ENCODE measurements at places on chromosomes 4 and X.

DNA sequence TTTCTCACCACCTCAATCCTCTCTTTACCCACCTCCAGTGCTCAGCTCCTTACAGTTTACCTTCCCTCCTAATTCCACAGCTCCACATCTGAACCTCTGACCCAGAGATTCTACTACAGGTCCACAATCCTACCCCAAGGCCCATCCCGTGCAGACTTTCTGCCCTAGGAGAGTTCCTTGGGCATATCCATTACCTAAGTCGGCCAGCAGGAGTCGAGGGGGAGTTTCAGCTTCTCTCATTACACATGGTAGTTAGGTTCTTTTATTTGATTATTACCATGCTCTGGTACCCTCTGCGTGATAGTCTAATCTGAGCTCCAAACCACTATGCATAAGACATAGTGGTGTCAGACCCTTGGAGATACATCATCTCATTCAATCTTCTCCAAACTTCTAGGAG lies 117.9 kb downstream of the SH3RF1 start:
- no peak for DNase-seq

DNA sequence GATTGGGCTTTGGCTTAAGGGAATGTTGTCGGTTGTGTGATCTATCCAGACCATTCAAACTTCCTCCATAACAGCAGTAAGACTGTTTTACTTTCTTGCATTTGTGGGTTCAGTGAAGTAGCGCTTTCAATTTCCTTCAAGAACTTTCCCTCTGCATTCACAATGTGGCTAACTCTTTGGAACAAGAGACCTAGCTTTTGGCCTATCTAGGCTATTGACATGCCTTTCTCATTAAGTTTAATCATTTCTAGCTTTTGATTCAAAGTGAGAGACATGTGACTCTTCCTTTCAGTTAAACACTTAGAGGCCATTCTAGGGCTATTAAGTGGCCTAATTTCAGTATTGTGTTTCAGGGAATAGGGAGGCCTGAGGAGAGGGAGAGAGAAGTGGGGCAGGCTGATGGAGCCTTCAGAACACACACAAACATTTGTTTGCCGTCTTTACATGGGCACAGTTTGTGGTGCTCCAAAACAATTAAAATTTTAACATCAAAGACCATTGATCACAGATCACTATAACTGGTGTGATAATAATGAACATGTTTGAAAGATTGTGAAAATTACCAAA lies 34.1 kb downstream of the ADH5 start:
- no peak for DNase-seq

DNA sequence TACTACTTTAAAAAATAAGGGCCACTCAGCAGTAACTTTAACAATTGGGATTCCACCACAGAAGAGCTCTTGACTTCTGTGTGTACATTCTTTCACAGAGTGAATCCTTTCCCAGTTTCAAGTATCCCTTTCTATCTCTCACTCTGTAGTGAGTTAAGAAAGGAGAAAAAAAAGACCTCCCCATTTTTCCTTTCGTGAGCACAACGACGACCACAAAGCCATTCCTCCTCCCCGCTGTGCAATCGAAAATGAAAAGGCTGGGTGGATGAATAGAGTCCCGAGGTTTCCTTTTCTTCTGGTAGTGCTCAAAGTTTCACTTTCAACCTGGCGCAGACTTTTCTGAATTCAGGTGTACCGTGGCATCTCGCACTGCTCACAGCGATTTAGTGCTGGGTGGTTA lies 58.0 kb downstream of the TAB3 start:
- DNase-seq, result peak; percentile 9

GRCh38 chrX:139049465-139049864 lies 337.9 kb upstream of the FGF13 start:
- DNase-seq, result no peak

DNA sequence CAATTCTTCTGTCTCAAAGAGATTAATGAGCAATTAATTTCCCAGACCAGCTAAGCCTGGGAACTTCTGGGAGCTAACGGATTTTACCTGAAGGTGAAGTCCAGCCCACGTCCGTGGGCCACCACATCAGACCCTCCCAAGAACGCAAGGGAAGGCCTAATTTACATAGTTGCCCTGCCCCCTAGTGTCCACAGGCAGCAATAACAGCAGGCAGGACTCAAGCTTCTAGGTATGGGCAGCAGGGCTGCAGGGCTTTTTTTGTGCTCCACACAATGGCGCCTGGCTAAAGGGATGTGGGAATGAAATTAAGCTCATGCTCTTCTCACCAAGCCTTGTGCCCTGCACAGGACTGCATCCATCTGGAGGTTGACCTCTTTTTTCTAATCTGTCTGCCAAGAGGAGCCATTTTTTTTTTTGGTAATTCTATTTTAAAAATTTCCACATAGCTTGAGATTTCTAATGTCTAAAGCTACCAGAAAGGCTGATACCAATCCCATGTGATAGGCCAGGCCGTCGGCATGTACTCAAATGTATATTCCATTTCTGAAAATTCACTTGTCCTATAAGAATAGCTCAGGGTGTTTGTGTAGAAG lies 111.9 kb upstream of the TMEM164 start:
- DNase-seq, result peak; percentile 12

- DNase-seq, result no peak
Measured at GRCh38 chr4:154014407-154015321, 225.8 kb upstream of the SFRP2 start.

GRCh38 chr4:75494563-75494962 lies 19.6 kb downstream of the RCHY1 start:
- no peak for DNase-seq

DNA sequence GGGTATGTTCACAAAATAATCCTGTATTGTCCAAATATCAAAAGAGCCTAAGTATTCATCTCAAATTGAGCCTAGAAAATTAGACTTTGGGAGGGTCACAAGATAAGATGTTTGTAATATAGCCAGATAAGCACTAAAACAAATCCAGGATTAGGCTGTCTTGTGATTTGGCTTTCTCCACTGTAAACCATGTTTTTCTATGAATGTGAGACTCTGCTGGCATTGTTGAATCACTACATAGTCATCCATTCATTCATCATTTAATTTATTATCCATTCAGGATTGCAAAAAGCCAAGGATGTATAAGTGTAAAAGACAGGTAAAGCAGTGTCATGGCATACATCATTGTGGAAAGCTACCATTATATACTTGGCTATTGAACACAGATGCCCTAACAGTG lies 148.0 kb downstream of the GRID2 start:
- no peak for DNase-seq

- DNase-seq, result no peak
Measured at GRCh38 chr4:55218041-55218440, 92.6 kb upstream of the KDR start.

DNA sequence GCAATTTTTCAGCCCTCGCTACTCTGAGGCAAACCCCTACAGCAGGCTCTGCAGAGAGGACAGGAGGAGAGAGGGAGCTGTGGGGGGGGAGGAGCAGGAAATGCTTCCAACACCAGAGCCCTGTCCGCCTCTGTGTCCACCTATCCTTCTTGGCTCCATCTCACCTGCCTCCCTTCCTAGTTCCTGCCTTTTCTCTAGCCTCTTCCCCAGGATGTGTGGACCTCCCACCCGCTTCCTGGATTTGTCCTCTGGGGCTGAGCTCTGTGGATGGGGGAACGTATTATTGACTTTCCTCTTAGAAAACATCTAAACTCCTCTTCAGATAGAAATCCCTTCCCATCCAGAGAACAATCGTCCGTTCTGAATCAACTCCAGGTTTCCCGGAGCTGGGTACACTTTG lies 14.4 kb downstream of the ASMT start:
- no peak for DNase-seq

DNA sequence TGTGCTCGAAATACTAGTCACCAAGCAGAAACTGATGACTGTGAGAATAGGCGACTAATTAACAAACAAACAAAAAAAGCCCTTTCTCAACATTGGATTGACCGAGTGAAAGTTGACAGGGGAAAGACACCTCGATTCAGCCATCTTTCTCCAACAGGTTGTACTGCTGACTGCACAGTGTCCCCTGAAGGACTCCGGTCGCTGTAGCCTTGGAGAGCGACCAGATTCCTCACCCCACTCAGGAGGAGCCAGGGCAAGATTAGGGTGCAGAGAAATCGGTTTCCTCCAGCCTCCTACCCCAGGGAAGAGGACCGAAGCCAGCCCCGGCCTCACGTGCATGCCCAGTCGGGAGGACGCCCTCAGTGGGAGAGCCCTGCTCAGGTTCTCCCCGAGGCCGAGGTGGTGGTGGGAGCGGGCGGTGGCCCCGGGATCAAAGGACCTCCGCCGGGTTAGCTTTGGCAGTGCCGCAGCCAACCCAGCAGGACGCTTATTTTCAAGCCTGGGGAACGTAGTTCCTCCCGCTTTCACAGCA lies 1.1 kb upstream of the RAP1GDS1 start:
- no peak for DNase-seq

GRCh38 chrX:46588263-46588662 lies 14.7 kb downstream of the CHST7 start:
- peak; percentile 39 for DNase-seq

DNA sequence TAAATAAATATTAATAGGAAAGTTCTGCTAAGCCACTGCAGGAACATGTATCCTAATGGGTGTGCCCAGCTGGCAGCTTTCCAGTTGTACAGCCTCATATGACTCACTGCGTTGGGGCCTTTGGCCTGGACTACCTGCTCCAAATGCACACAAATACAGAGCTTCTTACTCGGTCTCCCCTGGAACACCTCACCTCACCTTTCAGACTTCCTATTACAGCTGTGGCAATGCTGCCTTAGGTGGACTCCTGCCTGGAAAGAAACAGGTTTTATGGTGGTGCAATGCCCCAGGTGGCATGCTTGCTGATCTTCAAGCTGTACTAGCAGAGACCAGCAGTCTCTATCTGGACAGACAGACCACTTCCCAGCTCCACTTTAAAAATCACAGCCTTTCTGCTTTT lies 85.7 kb upstream of the EXOC1L start:
- DNase-seq, result no peak

DNA sequence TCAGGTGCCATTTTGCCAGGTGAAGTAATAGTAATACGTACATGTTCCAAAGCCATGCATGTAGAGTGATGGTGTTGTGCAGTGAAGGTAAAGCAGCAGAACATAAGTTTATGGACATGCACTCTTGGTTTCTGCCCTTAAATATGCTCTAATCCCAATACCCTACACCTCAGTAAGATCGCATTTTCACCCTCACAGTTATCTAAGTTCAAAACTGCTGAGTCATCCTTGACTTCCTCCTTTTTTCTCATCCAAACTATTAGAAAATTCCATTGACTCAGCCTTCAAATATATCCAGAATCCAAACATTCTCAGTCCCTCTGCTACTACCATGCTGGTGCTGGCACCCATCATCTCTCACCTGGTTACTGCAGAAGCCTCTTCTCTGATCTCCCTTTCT lies 652.9 kb upstream of the IGFBP7 start:
- no peak for DNase-seq

DNA sequence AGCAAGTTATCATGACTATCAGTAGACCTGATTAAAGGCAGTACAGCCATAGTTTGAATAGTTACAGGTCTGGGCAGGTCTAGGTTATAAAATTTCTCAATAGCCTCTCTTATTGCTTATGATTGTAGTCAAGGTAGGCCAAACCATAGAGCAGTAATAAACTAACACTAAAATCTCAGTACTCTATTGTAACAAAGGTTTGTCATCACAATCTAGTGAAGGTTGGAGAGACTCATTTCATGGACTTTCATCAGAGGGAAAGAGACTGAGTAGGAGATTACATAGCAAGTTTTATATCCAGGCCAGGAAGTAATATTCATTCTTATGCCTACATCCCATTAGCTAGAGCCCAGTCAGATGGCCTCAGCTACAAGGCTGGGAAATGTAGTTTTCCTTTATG lies 141.0 kb downstream of the ASB9 start:
- no peak for DNase-seq

- no peak for DNase-seq
Measured at GRCh38 chr4:101140228-101140627, 207.1 kb downstream of the PPP3CA start.

DNA sequence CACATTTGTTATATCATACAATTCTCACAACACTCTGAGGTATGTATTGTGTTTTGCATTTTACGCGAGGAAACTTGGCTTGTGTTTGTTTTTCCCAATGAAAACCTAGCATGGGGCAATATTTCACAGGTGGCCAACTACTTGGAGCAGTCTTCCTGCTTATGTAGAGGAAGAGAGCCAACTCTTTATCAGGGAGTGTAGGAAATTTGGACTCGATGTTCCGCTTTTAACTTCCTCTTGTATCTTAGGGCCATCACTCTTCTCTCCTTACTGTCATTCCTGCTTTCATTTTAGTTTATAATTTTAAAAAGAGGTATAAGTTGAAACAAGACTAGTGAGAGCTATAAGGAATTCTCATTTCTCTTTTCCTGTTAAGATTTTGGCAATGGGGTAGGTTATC lies 107.7 kb upstream of the RPS6KA3 start:
- DNase-seq, result no peak

GRCh38 chr4:24845902-24846301 lies 50.5 kb downstream of the SOD3 start:
- DNase-seq, result no peak

DNA sequence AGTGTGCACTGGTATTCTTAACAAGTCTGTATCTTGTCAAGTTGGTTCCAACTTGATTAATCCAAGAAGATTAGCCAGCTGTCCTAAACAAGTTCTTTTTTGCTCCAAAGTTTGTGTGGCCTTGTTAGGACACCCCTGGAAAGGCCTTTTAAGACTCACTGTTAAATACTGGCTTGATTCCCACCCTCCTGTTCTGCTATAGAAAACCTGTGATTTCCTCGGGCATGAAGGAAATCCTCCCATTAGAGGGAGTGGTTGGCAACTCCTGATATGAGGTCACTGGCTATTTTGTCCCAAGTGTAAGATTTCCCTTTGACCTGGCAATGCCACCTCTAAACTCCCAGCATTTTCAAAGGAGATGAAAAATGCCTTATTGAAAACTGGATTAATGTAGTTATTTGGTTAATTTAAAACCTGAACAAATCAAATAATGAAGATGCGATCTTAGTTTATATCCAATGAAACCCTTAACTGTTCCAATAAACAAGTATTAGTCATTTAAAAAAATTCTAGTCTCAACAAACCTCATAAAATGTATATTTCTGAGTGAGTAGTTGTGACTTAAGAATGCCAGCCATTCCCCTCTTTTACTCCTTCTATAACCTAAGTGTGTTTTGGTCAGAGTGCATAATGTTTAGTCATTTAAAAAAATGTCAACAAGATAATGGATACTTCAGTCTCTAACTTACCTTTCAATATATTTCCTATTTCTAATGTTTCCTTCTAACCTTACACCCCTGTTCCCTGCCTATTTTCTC lies 94.4 kb downstream of the NPNT start:
- no peak for DNase-seq

- no peak for DNase-seq
Measured at GRCh38 chrX:134315866-134316265, 78.9 kb downstream of the CCDC160 start.

Measured in stimulated activated naive CD4-positive, alpha-beta T cell treated with Interleukin-2 at 50 U/mL for 16 hours (primary cell).